Breast epithelium (tissue), 4 donors: ENCODE measurements at places on chromosomes 3 and 15.

DNA sequence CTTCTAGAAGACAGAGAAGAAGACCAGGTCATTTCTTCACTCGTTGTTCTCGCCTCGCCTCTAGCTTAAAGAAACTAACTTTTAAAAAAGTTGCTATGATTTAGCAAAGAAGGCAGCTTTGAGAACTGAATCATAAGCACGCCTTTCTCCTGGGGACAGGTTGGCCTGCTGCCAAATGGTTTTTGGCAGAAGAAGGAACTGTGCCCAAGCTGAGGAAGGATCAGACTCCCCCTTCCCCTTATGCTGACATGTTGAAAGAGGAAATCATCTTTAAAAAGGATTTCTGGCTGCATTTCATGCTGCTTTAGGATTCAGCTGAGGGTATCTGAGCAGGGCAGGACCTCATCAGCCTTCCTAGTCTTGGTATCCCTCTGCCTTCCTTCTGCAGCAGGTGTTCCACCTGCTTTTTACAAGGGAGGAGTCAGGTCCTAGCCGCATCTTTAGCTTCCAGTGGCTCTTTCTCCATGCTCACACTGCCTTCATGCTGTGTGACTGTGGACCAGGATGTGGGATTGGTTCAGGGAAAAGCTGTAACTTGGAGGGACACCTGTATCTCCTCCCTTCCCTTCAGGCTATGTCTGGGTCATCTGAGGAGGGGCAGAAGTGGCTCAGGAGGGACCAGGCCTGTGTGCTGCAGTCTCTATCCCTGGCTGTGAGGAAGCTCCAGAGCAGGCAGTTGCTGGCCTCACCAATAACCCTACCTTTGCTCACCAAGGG, 34.1 kb upstream of the HACD2 start:
- DNase-seq: no peak

GRCh38 chr15:74406992-74407705, 26.6 kb downstream of the SEMA7A start:
- no peak for DNase-seq

DNA sequence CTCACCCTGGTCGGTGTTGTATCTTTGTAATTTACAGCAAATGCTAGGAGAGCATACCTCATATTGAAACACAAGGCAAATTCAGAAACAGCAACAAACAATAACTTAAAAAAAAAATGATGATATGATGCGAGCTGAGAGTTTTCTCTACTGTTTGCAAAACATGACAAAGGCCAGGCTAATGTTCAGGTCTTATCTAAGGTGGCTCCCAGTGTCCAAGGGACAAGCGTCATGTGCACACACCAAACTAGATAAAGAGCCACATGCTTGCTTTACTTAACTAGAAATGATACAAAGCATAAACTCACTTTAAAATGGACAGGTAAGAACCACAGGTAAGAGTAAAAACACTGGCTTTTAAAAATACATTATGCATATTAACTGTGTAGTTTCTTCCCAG, 375.9 kb downstream of the FOXP1 start:
- no peak for DNase-seq

- DNase-seq: no peak
Measured at GRCh38 chr3:178711753-178712152, 175.5 kb downstream of the KCNMB2 start.

- DNase-seq: no peak
Measured at GRCh38 chr3:112649478-112649735, 8.5 kb upstream of the CCDC80 start.

DNA sequence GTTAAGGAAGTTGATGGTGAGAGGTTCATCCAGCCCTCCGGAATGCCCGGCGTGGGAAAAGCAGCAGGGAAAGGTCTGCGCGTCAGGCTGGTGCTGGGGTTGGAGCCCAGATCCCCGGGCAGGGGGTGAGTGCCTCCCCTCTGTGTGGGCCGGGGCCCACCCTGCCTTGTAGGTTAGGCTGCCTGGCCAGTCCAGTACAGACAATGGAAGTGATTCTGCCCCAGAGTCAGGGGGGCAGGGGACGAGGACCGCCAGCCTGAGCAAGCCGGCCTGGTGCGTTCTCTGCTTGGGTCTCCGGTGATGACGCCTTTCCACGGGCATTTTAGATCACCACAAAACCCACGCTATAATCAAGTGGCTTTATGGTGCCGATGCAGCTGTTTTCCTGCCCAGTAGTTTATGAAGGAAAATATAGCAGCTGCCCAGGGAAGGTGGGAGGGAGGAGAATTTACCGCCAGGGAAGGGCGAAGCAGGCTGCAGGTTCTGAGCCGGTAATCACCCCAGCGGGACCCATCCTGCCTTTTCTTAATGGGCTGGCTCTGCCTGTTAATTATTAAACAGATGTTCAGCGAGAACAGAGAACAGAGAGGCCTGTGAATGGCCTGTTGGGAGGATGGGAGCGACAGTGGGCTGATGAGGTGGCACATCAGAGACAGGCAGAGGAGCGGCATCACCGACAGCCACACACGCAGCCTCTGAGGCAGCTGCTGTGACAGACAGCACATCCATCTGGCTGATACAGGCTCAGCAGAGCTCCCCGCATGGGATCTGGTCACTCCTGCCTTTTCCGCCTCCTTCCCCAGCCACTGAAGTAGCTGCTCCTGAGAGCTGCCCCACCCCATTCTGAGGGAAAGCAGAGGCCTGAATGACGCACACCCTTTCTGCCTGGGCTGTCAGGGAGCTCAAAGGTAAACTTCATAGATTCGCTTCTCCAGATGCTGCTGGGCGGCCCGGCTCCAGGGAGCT, 35.2 kb downstream of the BDH1 start:
- DNase-seq: no peak

- no peak for DNase-seq
Measured at GRCh38 chr15:51281368-51281967, 56.9 kb downstream of the CYP19A1 start.

- no peak for DNase-seq
Measured at GRCh38 chr3:66709532-66709931, 208.7 kb upstream of the LRIG1 start.

GRCh38 chr15:95327183-95327525, 1003.3 kb upstream of the NR2F2 start:
- no peak for DNase-seq

- DNase-seq: no peak
Measured at GRCh38 chr15:73957785-73958184, 31.5 kb downstream of the LOXL1 start.

DNA sequence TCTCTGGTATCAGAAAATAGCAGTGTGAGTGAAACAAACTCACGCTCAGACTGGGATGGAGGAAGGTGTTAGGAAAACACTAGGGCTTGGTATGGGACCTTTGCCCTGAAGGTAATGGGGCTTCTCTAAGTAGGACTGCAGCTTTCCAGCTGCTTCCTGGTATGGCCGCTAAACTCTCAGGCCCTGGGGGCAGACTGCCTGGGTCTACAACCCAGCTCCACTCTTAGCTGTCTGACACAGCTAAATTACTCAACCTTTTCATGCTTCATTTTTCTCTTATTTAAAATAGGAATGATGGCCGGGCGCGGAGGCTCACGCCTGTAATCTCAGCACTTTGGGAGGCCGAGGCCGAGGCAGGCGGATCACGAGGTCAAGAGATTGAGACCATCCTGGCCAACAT, 5.2 kb upstream of the YEATS2 start:
- no peak for DNase-seq

DNA sequence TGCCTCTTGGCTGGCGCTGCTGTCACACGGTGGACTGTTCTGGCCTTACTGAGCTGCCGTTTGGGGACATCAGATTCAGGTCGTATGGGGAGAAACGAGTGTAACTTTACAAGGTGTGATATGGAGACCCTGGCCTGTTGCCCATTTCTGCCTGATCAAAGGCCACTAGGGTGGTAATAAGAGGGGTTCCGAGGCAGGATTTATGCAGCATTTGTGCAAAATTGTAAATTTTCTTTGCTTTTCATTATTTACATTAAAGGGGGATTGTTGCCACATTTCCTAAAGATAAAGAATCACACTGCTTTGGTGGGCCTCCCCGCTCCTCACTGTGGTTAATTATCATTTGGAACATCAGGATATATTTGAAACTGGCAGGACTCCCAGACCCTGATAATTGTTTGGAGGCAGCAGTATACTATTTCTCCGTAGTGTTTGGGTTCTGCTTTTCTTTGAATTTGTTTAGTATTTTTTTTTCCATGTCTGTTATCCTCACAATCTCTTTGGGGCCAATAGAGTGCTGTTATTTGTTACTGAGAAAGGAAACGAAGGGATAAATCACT, 891 bp downstream of the NXPE3 start:
- no peak for DNase-seq

GRCh38 chr3:194738254-194739093, 52.8 kb downstream of the FAM43A start:
- peak; percentile 77 for DNase-seq

DNA sequence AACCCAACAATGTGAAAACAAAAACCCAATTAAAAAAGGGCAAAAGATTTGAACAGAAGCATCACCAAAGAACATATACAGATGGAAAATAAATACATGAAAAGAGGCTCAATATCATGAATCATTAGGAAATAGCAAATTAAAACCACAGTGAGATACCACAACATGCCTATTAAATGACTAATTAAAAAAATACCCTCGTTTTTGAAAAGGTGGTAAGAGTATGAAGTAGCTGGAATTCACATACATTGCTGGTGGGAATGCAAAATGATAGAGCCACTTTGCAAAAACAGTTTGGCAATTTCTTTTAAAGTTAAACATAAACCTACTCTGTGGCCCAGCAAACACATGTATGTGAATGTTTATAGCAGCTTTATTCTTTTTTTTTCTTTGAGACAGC, 75.8 kb downstream of the B3GNT5 start:
- DNase-seq: no peak

GRCh38 chr3:16382845-16383244, 117.8 kb downstream of the OXNAD1 start:
- DNase-seq: no peak
